ENCODE measurements at places on chromosomes 12 and 14.

- DNase-seq, result no peak
Observed at GRCh38 chr14:55340482-55340881, 69.3 kb downstream of the FBXO34 start.

- peak; percentile 98 for DNase-seq
Observed at GRCh38 chr12:26691234-26691970, 141.6 kb downstream of the ITPR2 start.

DNA sequence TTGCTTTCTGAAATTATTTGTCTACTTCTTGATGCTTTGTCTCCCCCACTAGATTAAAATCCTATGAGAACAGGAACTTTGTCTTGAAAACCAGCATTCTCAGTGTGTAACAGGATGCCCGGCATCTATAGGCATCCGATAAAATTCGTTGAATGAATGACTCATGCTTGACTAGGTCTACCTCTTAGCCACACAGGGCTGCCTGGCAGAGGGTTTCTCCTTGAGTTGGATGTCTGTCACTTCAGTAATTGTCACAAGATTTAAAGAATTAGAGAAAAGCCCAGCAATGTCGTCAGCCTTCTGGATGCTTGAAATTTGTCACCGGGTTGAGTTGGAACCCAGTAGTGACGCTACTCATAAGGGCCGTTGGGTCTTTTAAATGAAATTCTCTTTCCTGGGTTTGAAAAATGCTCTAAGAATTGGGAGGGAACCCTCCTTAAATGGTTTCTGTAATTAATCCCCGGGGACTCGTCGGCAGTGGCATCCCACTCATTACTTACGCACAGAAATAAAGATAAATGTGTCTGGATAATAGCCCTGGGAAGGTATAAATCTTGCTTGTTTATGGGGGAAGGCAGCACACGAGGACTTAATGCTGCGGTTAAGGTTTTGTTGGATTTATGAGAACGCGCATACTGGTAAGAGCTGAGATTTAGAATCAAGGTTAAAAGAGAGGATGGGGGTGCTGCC is 194.1 kb downstream of the AACS start:
- no peak for DNase-seq

- no peak for DNase-seq
Observed at GRCh38 chr12:497501-498160, 37.9 kb downstream of the B4GALNT3 start.

- DNase-seq, result peak; percentile 43
Observed at GRCh38 chr12:26524862-26525465, 308.0 kb downstream of the ITPR2 start.

- no peak for DNase-seq
Observed at GRCh38 chr12:105214148-105214547, 21.8 kb downstream of the APPL2 start.

DNA sequence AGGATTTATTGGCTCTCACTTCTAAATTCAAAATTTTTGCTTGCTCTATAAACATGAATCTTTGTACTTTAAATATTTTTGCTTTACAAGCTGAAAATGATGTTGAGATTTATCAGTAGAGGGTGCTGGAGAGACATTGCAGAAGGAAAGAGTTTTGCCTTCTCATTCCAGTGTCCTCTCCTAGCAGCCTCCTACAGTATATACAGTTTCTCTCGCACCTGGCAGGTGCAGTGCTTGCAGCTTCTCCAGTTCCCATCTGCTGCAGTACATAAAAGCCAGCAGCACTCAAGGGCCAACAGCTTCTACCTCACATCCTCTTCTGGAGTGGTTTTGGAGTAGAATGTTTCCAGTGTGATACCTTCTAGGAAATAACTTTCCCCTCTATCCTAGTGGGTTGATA is 601.8 kb upstream of the ATXN7L3B start:
- peak; percentile 47 for DNase-seq

- DNase-seq, result no peak
Observed at GRCh38 chr12:97257726-97258125, 204.9 kb upstream of the RMST start.

Measured in ACHN (cell line).